ENCODE measurements at places on chromosomes 4 and X. TPM values are rescaled to one million over a fixed set of nuclear protein-coding genes. Genes with fewer than 3 reads are reported as not detected.

GRCh38 chr4:5211282-5211839, 160.1 kb downstream of the STK32B start:
- no peak for DNase-seq

- no peak for DNase-seq
These were observed 7.5 kb upstream of the KLHL15 start for GRCh38 chrX:24034485-24034884.

- DNase-seq: no peak
These were observed 10.8 kb upstream of the XIAP start for GRCh38 chrX:123849096-123849495.

- peak; percentile 39 for DNase-seq
These were observed 88.5 kb upstream of the ADRA2C start for GRCh38 chr4:3677748-3678070.

DNA sequence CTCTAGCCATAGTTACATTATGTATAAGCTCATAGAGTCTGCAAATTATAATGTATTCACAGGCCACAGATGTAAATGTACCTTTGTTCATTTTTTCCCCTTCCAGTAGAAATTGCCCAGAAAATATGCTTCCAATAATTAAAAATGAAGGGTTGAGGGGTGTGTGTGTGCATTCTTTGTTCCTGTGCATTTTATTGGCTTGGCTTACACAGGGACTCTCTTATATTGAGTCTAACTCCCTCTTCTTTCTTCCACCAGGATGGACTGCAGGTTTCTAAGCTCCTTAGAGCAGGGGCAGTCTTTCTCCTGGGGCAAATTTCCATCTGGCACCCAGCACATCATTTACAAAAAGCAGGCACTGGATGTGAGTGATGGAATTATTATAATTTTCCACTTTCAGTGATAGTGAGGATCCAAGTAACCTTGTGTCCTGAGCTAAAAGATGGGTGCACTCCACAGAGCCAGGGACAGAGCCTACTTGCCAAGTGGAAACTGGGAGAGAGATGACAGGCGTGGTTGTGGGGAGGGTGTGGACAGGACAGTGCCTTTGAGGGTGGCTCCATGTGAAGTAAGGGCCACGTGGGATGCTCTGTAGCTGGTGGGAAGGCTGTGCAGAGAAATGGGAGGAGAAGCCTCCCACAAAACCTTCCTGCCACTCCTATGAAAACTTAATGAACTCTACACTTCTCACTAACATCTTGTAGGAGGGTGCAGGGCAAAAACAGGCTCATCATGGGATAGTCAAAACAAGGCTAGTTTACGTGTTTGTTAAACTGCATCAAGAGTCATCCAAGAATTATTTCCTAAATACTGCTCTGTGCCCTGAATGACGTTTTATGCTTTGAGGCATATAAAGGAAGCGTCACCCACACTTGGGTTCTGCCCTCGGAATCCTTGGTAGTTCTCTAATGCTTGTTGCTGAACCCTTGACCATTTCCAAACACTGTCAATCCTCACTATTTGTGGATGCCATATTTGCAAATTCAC, 16.0 kb downstream of the IGFBP7 start:
- DNase-seq: no peak

- DNase-seq: no peak
These were observed 51.5 kb upstream of the PRPS1 start for GRCh38 chrX:107576841-107577240.

DNA sequence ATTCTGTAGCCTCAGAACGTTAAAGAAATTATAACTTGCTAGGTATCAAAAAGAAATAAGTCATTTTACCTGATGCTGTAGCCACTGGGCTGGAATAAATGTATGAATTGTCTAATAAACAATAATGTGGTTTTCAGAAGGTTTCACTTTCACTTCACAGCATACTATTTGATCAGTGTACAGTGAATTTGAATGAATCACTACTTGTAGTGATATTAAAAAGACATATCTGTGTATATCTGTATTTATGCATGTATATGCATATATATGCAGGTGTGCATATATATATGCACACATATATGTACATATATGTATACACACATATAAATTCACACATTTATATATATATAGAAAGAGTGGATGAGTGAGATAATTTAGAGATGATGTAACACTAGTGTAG, 440.0 kb upstream of the PCDH10 start:
- DNase-seq: no peak

DNA sequence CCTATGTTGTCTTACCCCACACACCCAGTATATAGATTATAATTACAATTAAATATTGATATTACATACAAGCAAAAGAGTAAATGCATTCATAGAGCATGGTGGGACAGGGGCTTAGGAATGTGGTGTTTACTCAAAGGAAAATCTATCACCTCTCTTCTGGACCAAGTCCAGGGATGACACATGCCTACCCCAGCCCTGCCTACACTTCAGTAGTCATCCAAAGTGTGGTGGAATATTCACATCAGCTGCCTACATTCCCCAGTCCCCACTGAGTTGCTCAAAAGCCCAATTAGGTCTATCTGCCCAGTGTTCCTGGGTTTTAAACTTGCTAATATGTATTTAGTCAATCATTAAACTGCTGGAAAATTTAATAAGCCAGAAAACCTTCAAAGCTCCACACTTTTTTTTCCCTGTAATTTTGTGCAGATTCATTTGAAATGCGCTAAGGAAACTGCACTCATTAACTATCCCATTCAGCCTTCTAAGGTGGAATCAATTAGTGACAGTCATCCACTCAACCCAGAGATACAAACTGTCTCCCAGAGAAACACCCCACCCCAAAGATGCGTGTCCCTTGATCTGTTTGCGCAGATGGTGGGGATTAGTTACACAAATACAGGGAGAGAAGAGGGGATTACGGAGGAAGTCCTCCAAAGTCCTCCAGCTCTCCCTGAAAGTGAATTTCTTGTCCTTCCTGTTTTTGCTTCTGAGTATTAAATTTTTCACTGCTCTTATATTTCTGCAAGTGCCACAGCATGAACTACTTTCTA, 91.7 kb upstream of the KDR start:
- no peak for DNase-seq

- DNase-seq: peak; percentile 76
These were observed 21.9 kb upstream of the SPON2 start for GRCh38 chr4:1194010-1194900.

GRCh38 chr4:4182835-4183568, 43.7 kb downstream of the OTOP1 start:
- no peak for DNase-seq

DNA sequence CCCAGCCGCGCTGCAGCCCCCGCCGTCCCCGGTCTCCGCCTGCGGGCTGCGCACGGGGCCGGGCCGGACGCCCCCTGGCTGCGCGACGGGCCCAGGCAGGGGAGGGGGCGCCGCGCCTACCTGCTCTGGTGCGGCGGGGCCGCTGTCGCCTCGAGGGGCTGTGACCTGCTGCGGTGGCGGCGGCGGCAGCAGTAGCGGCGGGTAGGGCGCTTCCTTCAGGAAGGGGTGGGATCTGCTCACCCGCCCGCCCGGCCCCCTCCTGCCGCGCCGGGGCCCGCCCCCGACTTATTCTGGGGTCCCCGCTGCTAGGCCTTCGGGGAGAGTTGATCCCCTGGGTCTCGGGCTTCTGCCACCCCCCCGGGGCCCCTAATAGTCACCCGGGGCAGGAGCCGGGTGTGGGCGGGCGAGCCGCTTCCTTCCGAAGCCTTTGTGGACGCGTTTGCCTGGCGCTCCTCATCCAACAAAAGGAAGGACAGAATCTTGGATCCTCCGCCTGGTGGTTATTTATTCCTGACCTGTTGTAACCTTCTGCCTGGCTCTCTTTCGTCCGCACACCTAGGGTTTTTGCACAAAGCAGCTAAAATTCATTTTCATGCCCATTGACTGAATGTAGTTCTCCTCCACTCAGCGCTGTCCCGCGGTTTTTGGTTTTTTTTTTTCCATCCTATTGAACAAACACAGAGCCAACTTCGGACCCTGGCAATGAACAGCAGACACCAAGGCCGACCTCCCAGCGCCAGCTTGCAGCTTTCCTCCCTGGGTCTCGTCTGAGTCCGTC, at the start of gene TMEM150C:
TMEM150C (minus strand) TSS at position 203 of the 778 bp plus-strand sequence. CDS start 57,331 bp downstream, outside the sequence.
- no peak for DNase-seq

DNA sequence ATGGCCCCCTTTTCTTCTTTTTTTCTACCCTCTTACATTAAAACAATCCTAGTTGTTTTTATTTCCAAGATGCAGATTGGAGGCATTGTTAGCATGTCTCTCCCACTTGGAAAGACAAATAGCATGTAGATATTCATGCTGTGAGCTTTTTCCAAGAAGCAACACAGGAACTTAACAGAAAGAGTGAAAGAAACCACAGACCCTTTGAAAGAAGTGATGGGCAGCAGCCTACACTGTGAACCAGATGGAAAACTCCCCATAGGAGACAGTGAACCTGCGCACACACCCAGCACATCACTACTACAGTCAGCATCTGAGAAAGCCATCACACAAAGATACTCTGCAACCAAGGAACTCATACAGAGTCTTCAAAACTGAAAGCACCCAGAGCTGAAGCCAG, 17.8 kb downstream of the CT47C1 start:
- no peak for DNase-seq

Gene HPGD
- 7.5 TPM for polyA plus RNA-seq

Gene TMEM271
- polyA plus RNA-seq: not detected

Gene NEIL3
- polyA plus RNA-seq: 0.45 TPM

Gene TAF7L
- 0.09 TPM for polyA plus RNA-seq
